Stimulated activated CD4-positive, alpha-beta T cell treated with anti-CD3 and anti-CD28 coated beads, Interleukin-12 subunit alpha, Interleukin-12 subunit beta, amount 100 ng/mL, for 48 hours (primary cell): ENCODE measurements at places on chromosomes 3 and 15.

DNA sequence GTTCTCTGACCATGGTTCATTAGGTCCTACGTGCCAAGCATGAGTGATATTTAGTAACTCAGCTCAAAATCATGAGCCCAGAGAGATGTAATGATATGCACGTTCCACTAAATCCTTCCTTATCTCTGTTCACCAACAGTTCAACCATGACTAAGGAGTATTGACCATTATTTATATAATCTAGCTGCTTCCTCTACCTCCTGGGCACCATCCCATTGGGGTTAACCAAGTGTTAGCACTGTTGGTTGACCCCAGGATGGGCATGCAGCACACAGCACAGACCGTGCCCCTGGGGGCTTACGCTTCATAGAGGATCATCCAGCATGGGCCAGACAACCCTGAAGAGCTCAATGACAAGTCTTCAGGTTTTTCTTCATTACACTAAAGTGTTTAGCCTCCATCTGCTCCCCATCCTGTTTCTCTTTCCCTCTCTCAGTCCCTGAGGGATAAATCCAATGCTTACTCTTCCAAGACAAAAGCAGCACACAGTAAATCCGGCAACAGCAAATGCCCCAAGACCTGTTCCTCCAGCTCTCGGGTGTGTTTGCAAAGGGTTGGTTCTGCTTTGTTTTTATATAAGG, 10.4 kb downstream of the FAM174B start:
- DNase-seq = no peak

DNA sequence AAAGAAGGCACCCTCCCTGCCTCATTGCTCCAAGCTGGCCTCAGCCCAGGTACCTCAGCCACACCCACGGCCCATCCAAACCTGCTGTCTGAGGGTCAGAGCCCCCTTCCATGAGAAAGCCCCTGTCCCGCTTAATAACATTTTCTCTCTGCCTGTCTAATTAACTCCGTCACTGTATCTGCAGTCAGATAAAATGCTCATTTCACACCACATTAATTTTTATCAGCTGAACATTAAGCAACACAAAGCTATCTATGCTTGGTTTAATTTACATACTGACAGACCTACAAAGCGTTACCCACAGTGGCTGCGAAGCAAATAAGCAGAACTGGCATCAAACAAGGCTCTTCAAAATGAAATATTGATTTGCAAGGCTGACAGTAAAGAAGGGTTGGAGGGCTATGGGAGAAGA, 309.8 kb upstream of the ICE2 start:
- no peak for DNase-seq

DNA sequence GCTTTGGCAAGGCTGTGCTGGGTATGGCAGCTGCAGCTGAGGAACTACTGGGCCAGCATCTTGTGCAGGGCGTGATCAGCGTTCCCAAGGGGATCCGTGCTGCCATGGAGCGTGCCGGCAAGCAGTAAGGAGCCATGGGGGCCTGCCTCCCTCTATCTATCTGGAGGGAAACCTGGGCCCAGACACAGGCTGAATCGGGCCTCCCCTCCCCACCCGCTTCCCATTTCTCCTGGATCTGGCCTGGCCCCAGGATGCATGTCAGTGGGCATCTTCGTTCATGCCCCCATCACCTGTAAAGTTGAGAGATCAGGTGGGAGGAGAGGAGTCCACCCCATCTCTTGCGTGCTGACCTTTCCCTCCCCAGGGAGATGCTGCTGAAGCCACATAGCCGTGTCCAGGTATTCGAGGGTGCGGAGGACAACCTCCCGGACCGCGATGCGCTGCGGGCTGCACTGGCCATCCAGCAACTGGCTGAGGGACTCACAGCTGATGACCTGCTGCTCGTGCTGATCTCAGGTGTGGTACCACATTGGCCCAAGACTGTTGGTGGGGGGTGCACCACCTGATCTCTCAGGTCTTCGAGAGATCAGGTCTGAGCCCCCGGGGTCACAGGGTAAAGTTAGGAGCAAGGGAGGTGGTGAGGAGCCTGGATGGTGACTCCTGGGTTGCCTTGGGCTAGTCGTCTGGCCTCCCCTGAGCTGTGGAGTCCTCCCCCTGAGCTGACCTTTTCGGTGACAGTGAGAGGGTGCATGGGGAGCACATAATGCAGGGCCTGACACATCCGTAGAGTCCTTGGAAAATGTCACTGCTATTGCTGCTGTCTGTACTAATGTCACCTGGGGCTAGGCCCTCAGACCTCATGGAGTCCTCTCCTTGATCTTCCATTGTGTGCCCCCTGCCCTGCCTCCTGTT, 3.2 kb downstream of the GLYCTK start:
- DNase-seq = no peak

DNA sequence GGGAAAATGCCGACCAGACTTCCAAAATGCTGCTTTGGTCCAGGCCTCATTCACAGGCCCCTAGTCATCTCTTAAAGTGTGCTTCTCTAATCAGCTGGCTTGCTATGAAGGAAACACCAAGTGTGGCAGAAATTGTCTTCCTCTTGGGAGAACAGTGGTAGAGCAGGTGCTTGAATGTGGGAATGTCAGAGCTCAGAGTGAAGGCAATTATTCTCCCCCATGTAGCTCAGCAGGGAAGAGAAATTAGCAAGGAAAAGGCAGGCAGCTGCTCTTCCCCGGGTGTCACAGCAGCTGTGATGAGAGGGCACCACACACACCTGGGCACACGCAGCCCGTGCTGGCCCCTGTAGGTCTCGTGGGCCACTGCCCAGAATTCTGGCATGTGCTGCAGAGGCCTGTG, 358.5 kb downstream of the WDR72 start:
- DNase-seq = no peak

GRCh38 chr3:101732240-101732641, 7.8 kb downstream of the CEP97 start:
- DNase-seq = no peak
